Prostate gland (tissue), 2 donors: ENCODE measurements at places on chromosomes 7 and 10. TPM values are rescaled to one million over a fixed set of nuclear protein-coding genes. Genes with fewer than 3 reads are reported as not detected.
A peak's percentile ranks its signal among the peaks of the same experiment; 100 is the strongest.

Gene WEE2
- total RNA-seq = not detected

Gene OR13A1
- not detected for total RNA-seq

Gene CFAP70
- total RNA-seq = 11.9 TPM

Gene OR6B1
- not detected for total RNA-seq

DNA sequence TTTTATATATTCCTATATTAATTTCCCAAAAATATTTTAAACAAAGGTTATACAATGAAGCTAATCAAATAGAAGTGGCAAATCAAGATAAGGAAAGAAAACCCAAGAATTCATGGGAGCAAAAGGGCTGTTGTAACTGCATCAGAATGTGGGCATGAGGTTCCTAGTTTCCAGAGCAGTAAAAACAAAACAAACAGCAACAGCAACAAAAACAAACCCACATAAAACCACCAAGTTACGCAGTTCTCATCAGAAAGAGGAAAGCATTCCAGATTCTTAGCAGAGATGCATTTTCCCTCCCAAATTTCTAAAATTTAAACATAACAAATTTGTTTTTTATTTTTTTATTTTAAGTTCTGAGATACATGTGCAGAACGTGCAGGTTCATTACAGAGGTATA is 34.8 kb upstream of the MSMB start:
- DNase-seq = no peak

GRCh38 chr10:16606421-16606820 is 84.7 kb upstream of the C1QL3 start:
- DNase-seq = no peak

- no peak for DNase-seq
These were observed 496 bp downstream of the BRI3 start for GRCh38 chr7:98281757-98282606.

GRCh38 chr10:74794531-74794930 is 31.9 kb upstream of the KAT6B start:
- no peak for DNase-seq

DNA sequence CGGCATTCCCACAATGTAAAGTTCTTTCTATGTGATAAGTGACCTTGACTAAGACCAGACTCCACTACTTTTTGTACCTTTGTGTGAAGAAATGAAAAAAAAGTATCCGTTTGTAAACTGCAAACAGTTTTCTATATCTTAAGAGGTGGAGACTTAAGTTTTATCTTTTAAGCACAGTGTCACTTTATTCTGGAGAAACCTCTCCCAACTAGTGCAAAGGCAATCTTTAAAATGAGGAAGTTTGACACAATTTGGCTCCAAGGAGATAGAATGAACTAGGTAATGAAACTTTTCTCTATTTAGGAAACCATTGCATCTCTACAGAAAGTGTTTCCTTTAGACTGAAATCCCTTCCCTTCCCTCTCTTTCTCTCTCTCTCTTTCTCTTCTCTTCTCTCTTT is 122.9 kb downstream of the SAMD9 start:
- DNase-seq = no peak

DNA sequence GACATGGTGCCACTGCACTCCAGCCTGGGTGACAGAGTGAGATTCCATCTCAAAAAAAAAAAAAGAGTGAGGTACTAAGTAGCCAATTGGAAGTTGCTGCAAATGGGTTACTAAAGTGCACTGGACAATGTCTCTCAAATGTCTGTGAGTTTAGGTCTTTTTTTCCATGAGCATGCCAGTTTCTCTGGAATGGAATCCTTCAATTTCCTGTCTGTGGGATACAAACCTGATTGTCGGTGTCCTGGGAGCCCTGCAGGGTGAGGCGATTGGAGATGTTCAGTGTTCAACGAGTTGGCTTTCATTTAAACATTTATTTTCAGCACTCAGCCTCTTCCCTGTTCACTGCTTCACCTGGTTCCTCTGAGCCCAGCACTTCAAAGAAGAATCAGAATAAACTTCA is 5.3 kb upstream of the CALD1 start:
- no peak for DNase-seq

- DNase-seq = no peak
These were observed 436.8 kb upstream of the IGFBP3 start for GRCh38 chr7:46357851-46358250.

GRCh38 chr10:13712837-13713581 is 126.2 kb downstream of the PRPF18 start:
- DNase-seq = no peak

DNA sequence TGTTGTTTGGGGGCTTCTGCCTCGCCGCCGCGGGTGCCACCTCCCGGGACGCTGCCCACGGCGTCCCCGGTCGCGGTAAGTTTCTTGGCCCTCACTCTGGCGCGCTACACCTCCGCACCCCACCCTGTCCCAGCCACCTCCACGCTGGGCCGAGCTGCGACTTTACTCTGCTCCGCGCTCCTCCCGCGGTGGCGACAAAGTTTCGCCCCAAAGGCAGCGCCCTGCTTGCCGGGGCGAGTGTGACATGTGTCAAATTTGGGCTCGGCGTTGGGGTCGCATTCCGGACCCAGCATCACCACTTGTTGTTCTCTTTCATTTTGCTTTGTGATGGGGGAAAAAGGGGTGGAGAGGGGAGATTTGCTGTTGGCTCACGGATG is 167.7 kb upstream of the PPP1R3A start:
- DNase-seq = peak; percentile 16

DNA sequence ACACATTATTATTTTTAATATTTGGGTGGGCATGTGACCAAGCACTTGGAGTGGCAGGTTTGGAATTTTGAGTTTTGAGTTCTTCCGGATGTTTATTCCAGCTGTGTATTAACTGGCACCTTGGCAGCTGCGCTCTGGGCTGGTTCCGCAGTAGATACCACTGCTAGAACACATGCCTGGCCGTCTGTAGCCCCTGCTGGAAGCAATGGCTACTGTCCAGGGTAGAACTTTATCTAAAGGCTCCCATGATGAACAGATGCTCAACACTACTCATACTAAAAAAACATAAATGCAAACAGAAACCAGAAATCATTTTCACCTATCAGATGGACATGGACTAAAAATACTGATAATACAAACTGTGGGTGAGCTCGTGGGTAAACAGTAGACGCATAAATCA is 19.4 kb upstream of the SH3PXD2A start:
- DNase-seq = no peak

- no peak for DNase-seq
These were observed 144.4 kb downstream of the PKD1L1 start for GRCh38 chr7:47803846-47804245.

GRCh38 chr10:30028006-30028737 is 31.2 kb downstream of the JCAD start:
- peak; percentile 47 for DNase-seq

GRCh38 chr10:88883448-88883809 is 3.4 kb downstream of the STAMBPL1 start:
- no peak for DNase-seq
